ENCODE measurements at places on chromosomes 13 and 19.

- DNase-seq: no peak
These were observed 222.3 kb upstream of the SOX1 start for GRCh38 chr13:111844682-111845081.

DNA sequence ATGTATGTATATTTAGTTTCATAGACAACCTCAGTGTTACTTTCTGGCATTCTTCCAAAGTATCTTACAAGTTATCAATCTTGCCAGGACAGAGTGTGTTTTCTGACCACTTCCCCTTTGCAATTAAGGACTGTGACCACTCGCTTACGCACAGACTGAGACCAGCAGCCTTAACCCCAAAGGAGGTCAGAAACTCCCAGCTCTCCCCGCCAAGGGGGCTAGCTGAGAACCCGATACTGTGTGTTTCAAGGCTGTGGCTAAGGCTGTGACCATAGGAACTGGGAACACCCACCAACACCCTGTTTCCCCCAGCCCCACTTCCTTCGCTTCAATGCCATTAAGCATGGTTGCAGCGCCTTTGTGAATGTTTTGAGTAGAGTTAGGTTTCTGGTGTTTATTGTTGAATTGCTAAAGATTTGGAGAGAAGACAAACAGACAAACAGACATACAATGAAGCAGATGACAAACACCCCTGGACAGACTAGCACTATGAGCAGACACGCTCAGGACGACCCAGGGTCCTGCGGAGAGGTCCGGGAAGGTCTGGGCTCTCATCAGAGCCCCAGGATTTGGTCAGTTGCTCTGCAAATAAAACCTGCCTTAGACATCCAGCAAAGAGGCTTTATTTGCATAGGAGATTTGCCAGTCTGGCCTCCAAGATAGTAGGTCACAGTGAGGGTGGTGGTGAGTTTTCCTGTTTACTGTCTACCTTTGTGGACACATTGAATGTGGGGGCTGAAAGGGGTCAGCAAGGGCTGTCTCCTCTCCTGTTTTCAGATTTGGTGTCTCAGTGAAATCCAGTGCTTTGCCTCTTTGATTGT lies 25.0 kb upstream of the TNFSF11 start:
- peak; percentile 70 for DNase-seq

- DNase-seq: no peak
These were observed 386.3 kb downstream of the KCTD12 start for GRCh38 chr13:76499891-76500290.

DNA sequence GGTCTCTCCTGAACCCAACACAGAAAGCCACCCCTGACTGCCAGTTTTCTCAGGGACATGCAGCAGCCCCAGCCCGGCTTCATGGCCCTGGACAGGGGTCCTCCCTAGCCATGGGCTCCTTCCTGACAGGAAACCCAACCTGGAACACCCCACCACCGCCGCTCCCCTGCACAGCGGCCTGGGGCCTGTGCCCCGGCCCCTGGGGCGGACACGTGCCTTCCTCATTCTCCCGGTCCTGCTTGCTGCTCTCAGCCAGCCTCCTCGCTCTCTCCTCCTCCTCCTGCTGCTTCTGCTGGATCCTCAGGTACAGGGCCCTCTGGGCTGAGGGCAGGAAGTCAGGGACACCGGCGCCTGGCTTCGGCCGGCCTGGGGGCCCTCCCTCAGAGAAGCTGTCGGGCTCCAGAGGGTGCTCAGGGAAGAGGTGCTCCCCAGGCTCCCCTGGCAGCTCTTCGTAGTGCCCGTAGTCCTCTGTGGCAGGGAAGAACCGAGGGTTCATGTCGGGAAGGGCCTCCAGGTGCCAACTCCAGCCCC lies 20.5 kb upstream of the TMEM160 start:
- DNase-seq: no peak

DNA sequence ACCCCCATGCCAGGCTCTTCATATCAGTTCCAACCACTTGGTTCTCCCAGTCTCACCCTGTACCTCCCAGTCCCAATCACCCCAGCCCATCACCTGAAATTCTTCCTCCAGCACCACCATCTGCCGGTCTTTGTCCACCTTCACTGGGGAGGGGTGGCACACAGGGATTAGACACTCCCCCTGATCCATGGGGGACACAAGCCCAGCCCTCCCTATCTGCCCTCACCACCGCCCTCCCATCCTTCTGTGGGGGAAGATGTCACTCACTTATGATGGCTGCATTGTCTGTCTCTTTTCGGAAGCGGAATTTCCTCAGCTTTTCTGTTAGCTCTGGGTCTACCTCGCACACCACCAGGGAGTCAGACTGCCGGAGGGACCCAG lies 685 bp downstream of the GMFG start:
- peak; percentile 61 for DNase-seq

DNA sequence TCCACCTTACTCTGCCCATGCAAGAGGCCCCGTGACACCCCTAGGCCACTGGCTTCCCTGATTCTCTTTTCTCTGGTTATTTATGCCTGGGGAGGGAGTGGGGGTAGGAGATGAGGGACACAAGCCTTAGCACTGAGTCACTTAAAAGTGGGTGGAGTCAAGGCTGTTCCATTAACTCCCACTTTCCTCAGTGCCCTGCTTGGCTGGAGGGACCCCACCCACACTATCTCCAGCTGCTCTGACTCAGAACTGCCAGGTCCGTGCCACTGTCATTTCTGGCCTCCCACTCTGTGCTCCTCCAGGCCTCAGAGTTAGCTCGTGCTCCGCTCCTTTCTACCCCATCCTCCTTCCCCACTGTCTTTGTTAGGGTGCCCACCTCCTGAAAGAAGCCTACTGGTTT lies 113.4 kb upstream of the UQCRFS1 start:
- no peak for DNase-seq

DNA sequence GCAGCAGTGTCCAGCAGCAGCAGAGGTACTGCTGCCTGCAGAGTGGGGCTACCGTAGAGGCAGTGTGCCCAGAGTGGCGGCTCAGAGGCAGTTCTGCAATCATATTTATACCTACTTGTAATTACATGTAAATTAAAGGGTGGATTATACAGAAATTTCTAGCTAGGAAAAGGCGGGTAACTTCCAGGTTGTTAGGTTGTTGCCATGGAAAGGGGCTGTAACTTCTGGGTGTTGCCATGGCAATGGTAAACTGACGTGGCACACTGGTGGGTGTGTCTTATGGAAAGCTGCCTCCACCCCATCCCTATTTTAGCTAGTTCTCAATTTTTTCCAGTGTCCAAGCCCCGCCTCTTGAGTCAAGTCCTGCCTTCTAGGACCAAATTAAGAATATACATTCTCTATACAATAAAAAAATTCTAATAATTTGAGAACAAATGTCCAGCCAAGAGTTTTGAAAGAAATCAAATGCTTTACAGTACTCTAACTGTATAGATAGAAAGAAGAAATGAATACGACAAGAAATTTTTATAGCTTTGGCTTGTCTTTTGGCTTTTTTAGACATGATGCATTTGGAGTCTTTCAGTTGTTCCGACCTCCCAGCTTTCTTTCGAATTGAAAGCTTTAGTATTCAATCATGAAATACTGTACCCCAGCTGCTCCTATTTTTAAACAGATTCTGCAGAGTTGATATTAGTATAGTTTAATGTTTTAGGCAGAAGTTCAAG lies 816.6 kb downstream of the DIAPH3 start:
- DNase-seq: no peak

- DNase-seq: no peak
These were observed 405.0 kb downstream of the COG6 start for GRCh38 chr13:40060296-40061007.

DNA sequence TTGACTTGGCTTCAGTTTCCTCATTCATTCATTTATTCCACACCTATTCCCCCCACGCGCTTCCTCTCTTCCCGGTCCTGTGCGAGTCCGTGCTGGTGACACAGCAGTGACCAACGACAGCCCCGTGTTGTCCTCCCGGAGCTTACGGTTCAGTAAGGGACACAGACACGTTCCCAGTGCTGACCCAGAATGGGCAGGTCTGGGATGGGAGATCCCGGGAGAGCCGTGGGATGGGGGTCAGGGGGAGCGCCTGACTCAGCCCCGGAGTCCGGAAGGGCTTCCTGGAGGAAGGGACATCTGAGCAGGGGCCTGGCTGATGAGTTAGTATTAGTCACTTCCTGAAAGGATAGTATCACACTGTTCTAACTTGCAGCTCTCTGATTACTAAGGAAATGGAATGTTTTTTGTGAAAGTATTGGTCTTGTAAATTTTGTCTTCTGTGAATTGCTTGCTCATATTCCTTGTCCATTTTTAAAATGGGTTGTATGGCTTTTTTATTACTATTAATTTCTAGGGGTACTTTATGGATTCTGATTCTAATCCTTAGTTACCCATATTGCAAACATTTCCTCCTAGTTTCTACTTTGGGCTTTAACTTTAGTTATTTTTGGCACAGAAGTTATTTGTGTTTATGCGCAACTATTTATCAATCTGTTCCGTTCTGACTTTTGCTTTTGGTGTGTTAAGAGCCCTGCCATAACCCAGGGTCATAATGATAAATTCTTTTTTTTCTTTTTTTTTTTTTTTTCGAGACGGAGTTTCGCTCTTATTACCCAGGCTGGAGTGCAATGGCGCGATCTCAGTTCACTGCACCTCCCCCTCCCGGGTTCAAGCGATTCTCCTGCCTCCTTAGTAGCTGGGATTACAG lies 708 bp upstream of the ERCC1 start:
- peak; percentile 70 for DNase-seq

GRCh38 chr19:51489113-51489512 lies 10.8 kb downstream of the CEACAM18 start:
- DNase-seq: no peak

DNA sequence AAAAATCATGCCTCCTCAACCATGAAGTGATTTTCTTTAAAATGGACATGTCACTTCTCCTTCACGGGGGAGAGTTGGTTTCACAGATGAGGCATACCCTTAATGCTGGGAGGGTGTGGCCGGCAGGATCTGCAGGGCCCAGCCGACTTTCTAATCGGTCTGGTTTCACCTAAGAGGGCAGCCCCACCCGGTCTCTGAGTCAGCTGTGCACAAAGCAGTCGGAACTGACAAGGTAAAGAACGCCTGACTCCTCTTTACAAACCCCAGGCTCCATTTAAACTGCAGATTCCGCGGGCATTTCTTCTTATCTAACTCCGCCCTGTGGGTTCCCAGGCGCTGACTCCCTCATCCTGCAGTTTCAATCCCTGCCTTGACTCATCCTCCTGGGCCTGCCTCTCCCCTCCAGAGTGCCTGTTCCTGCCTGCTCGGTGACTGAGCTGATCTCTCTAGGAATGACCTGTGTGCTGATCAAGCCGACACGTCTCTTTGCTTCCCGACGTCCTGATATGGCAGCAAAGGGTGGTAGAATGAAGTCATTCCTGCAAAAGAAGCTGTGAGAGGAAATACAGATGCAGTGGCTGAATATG lies 63.4 kb downstream of the EFNB2 start:
- no peak for DNase-seq

- DNase-seq: peak; percentile 53
These were observed 545 bp downstream of the RAD23A start for GRCh38 chr19:12946092-12946721.

DNA sequence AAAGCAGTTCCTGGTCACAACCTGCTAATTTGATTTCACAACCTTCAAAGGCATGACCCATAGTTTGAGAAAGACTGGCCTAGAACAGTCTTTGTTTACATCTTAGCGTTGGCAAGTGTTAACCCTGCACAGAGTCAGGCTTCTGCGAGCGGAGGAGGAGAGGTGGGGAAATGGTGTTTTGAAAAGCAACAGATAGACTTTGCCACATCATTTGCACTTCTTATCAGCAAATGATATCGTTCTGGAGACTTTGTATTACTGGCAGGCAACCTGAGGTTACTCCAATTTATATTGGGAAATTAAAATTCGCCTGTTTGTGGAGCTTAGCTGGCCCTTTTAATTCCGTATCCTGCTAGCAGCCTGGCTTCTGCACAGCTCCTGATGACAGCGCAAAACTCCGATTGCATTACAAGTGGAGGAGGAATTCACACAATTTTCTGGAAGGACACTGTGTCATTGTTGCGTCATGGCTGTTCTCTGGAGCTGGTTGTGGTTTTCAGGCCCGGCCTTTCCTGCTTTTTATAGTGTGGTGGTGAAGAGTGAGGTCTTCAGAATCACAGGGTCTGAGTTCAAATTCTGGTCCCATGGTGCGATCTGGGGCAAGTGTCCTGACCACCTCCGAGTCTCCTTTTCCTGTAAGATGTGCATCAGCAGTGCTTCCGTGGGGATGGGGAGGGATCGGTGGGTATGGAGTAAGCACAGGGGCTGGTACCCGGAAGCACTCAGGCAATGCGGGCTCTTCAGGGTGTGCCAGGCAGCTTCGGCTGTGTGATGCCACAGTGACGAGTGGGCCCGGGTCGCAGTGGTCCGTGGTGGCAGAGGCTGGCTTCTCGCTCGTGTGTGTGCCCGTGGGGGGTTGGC lies 49.1 kb upstream of the EHD2 start:
- DNase-seq: no peak

GRCh38 chr19:17346109-17346671 lies 8.8 kb downstream of the GTPBP3 start:
- DNase-seq: no peak

DNA sequence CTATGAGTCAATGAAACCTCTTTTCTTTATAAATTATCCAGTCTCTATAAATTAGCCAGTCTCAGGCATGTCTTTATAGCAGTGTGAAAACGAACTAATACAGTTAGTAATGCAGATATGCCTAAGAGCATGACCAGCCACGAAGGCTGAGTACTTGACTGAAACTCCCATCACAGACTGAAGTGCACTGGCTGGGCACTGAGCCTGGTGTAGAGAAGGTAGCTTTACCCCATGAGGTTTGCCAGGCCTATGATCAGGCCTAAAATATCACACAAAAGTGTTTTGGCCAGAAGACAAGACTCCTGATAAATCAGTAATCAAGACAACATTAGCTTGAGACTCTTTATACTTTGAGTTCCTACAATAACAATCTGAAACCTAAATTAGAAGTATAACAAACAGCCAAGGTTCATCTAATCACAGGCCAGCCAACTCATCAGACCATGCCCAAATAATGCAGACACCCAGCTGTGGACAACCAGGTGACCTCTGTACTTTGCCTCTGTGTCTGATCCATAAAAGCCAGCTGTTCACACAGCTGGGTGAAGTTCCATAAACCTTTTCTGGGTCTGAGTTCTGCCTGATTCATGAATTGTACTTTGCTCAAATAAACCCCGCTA lies 771.8 kb upstream of the SLITRK1 start:
- no peak for DNase-seq

- DNase-seq: no peak
These were observed 11.3 kb downstream of the C19orf25 start for GRCh38 chr19:1467490-1468273.

DNA sequence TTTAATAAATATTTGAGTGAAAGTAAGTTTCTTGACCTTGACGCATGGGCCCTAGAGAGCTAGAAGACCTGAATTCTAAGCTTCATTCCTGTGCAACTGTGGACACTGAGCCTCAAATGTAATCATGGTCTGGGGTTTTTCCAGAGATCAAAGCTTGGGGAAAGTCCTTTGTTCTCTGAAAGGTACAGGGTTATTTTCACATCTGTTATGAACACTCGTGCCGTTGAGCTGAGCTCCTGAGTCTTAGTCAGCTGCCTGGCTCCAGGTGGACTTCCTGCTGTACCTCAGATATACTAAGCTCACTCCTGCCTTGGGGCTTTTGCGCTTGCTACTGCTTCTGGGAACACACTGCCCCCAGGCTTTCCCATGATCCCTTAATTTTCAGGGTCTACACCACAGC lies 7.5 kb upstream of the ZBTB32 start:
- DNase-seq: no peak
